ENCODE measurements at places on chromosomes 6 and 20. TPM values are rescaled to one million over a fixed set of nuclear protein-coding genes. Genes with fewer than 3 reads are reported as not detected.

ADGRF5 gene
- total RNA-seq, result not detected

HLA-DMA gene
- 3.7 TPM for total RNA-seq

ZSCAN16 gene
- total RNA-seq, result 0.30 TPM

MAPK13 gene
- total RNA-seq, result 45.2 TPM

SLC22A2 gene
- total RNA-seq, result not detected

MTFR2 gene
- 8.6 TPM for total RNA-seq

ATP6V1G2 gene
- 0.11 TPM for total RNA-seq

MEI4 gene
- not detected for total RNA-seq

SLCO4A1 gene
- 0.38 TPM for total RNA-seq

ZC2HC1B gene
- total RNA-seq, result not detected

MOG gene
- not detected for total RNA-seq

RIPPLY2 gene
- 0.11 TPM for total RNA-seq

CTCFL gene
- total RNA-seq, result not detected

MEP1A gene
- 0.11 TPM for total RNA-seq

CCM2L gene
- not detected for total RNA-seq

SLC2A10 gene
- total RNA-seq, result 0.16 TPM

HLA-F gene
- total RNA-seq, result 10.9 TPM

MCHR2 gene
- not detected for total RNA-seq

KIAA1755 gene
- not detected for total RNA-seq

MC3R gene
- not detected for total RNA-seq

XKR7 gene
- not detected for total RNA-seq

SCAND1 gene
- 103 TPM for total RNA-seq

ENPP5 gene
- total RNA-seq, result 1.5 TPM

FOXS1 gene
- not detected for total RNA-seq

TRAPPC3L gene
- total RNA-seq, result not detected

LINC00237 gene
- not detected for total RNA-seq

GOPC gene
- total RNA-seq, result 20.5 TPM

SLC22A3 gene
- 2.5 TPM for total RNA-seq

PRELID3B gene
- 65.5 TPM for total RNA-seq

HSF2 gene
- total RNA-seq, result 7.7 TPM

HLA-C gene
- 68.8 TPM for total RNA-seq

TFAP2A gene
- 28.4 TPM for total RNA-seq

CASS4 gene
- not detected for total RNA-seq

CGA gene
- not detected for total RNA-seq

DNAH8 gene
- total RNA-seq, result not detected

SCUBE3 gene
- total RNA-seq, result not detected

FRMD1 gene
- total RNA-seq, result not detected

VNN1 gene
- total RNA-seq, result 0.46 TPM

PRSS16 gene
- total RNA-seq, result 12.2 TPM

CST1 gene
- total RNA-seq, result not detected

RBPJL gene
- not detected for total RNA-seq

AFDN gene
- 52.1 TPM for total RNA-seq

ZNF831 gene
- not detected for total RNA-seq

CD109 gene
- total RNA-seq, result 36.8 TPM

PRL gene
- total RNA-seq, result not detected

TMEM217 gene
- total RNA-seq, result 0.23 TPM

UNC93A gene
- total RNA-seq, result not detected

POPDC3 gene
- 20.1 TPM for total RNA-seq

CLPSL1 gene
- total RNA-seq, result not detected

PRDM1 gene
- total RNA-seq, result 2.7 TPM

PTPRT gene
- total RNA-seq, result under 0.01 TPM

PDE7B gene
- under 0.01 TPM for total RNA-seq

GSS gene
- 158 TPM for total RNA-seq

MOCS1 gene
- 6.2 TPM for total RNA-seq

RSPH3 gene
- total RNA-seq, result 2.0 TPM

GUCA1A gene
- 0.11 TPM for total RNA-seq

PRR3 gene
- total RNA-seq, result 4.0 TPM
